Activated T-helper 1 cell treated with Interleukin-2 at 50 U/mL for 16 hours (primary cell): ENCODE measurements at places on chromosomes 4 and X.

DNA sequence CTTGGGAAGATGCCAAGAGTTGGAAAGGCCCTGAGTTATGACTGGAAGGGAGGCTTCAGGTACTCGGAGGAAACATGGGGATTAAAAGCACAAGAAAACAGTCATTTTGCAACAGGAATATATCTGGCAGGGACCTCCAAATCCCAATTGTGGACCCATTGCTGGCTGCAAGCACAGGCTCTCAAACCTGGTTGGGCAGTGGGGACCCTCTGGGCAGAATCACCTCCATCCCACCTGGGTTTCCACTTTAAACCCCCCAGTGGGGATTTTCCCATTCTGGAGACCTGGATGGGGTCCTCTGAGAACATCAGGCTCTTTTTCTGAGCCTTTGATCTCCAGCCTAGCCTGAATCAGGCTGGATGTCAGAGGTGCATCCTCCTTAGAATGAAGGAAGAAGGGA lies 177.8 kb downstream of the ASMT start:
- no peak for DNase-seq

GRCh38 chr4:8198906-8199593 lies at the start of gene SH3TC1:
Gene SH3TC1, plus strand, starts transcription at chr4:8199290. Its CDS starts 5,905 bp downstream, at chr4:8205195.
- peak; percentile 48 for DNase-seq

- DNase-seq, result no peak
Observed at GRCh38 chr4:112848911-112849310, 200.5 kb upstream of the ANK2 start.

DNA sequence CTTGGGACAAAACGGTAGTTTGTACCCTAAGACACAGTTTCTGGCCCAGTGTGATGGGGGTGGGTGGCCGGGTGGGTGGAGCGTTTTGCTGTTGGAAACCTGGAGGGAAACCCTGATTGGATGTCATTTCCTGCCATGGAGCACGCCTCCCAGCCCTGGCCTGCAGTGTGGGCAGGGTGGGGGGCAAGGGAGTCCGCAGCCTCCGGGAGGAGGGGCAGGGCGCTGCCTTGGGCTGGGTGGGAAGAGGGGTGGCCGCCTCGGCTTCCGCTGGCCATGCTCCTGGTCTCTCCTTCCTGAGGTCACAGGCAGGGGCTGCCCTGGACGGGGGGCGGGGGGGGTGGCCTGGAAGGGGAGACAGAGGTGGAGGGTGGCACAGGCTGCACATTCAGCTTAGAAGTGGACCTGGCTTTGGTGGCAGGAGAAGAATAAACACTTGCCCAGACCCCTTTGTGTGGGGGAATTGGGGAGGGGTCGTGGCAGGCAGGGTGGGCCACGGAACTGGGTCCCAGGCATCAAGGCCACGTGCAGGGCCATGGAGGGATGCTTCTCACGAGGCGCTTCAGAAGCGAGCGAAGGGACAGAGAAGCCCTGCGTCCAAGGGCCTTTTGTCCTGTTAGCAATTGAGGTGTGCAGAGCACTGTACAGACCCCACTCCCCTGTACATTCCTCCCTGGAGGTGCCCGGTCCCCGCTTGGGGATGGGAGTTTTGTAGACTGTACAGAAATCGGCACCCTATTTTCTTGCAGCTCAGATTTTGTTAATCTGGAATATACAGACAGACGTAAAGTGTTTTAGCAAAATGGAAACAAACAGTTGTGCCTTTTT lies 6.2 kb downstream of the NAT8L start:
- no peak for DNase-seq

GRCh38 chr4:144578681-144579080 lies 67.3 kb upstream of the HHIP start:
- DNase-seq, result no peak

GRCh38 chr4:22514481-22514880 lies 1.4 kb downstream of the ADGRA3 start:
- no peak for DNase-seq

GRCh38 chr4:125983168-125983567 lies 668.4 kb downstream of the FAT4 start:
- no peak for DNase-seq

GRCh38 chrX:13968198-13968597 lies 61.5 kb downstream of the GEMIN8 start:
- no peak for DNase-seq

DNA sequence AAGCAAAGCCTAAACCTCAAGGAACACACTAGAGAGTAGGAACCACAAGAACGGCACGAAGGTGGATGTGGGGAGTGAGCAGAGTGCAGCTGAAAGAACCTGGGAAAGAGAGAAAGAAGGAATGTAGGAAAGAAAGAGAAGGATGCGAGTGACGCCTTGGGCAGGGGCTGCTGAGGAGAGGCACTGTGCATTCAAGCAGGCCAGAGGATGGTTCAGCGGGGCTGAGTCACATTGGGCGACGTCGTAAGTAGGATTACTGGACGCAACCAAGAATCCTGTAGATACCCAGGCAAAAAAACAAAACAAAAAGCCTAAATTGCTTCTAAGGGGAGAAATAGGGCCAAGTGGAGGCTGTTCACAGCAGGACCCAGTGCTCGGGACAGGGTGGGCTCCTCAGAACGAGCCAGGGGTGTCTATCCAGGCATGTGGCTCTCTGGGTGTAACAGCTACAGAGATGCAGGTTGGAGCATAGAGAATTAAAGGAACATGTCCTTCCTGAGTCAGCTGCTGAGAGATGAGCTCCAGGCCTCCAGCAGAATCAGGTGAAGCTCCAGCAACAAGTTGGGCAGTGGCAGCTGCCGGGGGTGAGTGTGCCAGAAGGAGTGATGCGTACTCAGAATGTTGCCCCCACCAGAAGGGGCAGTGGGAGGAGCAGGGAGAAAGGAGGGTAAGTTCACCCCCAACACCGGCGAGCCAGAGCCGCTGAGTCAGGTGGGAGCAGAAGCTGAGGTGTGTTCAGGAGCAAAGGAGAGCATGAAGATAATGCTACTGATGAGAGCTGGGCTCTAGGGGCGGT lies 38.6 kb downstream of the NELFA start:
- DNase-seq, result no peak

DNA sequence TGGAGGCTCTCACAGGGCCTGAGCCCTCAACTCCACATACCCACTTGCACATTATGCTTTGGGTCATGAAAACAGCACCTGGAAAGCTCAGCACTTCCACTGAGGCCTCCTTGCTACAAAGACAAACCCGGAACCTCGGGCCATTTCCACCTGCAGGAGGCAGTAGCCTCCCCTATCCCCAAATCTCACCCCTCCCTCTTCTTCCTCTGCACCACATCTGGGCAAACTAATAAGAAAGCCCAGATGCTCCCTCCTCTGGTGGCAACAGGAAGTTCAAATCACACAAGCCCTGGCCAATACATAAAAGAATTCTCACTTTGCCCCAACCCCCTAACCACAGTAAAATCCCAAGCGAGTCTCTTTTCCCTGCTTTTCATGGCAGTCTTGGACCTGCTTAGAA lies 136.4 kb downstream of the MAPK10 start:
- no peak for DNase-seq

- DNase-seq, result no peak
Observed at GRCh38 chrX:13381514-13381913, 61.7 kb upstream of the ATXN3L start.

- DNase-seq, result no peak
Observed at GRCh38 chr4:142405695-142406498, 440.2 kb downstream of the INPP4B start.

GRCh38 chr4:131258361-131258760 lies 1890.7 kb upstream of the PCDH10 start:
- DNase-seq, result no peak

DNA sequence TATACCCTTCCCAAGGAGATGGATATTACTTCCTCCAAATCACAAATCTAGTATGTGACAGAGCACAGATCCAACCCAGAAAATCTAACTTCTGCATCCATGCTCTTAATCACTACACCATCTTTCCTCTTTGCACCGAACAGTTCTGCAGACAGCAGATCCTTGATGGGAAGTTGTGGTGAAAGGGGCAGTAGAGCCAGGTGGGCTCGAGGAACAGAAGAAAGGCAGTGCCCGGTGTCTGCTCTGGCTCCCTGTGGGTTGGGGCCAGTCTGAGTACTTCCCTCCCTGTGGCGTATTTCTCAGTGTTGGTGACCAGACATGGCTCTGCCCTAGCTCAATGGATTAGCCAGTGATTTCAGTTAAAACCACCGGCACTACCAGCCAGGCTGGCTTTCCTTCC lies 15.3 kb downstream of the HOPX start:
- DNase-seq, result no peak

DNA sequence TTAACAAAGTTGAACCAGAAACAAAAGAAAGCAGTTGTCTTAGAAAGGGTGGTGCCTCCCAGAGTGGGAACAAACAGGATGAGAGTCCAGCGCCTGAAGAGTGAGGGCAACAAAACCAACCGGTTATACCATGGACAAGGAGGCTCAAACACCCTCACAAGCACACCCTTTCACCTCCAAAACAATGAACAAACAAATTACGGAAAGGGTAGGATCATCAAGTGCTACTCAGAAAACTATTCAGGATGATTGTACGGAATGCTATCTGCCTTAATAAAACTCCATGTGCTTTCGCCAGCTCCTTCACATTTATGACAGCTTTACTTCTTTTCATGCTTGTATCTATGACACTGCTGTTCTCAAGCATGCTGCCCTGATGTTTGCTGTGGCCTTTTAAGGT lies 26.8 kb downstream of the SLC39A8 start:
- no peak for DNase-seq

GRCh38 chrX:39848900-39849299 lies 248.9 kb downstream of the BCOR start:
- DNase-seq, result no peak

DNA sequence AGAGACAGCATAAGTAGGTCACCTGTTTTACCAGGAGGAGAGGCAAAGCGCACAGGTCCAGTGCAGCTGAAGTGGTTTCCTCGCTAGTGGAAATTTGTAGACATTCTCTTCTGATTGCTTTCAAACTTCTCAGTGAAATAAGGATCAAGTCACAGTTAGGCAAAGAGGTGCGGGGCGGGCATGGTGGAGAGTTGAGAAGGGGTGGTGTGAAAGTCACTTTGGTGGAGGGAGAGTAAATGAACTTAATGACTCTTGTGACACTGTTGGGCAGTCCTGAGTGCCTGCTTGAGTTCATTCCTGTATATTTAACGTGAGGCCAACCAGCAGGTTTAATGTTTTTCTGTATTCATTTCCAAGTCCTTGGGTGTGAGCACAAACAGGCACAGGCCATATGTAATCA lies 235.6 kb downstream of the TRIML1 start:
- DNase-seq, result no peak

DNA sequence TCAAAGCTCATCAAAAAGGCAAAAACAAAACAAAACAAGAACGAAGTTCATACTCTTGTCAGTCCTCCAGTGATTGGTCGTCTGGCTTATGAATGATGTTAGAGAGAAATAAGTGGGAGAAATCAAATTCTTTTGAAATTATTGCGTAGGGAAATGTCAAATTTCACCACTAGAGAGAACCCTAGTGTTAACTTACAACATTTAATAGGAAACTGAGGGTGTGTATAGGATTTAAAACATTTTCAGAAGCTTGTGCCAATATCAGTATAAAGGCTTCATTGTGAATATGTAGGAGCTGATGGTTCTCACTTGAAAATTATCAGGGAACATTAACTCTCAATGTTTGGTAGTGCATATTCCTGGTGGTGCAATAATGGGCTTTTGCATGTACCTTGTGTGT lies 17.4 kb downstream of the ADH6 start:
- no peak for DNase-seq

- DNase-seq, result no peak
Observed at GRCh38 chr4:105633241-105633640, 75.2 kb downstream of the INTS12 start.

DNA sequence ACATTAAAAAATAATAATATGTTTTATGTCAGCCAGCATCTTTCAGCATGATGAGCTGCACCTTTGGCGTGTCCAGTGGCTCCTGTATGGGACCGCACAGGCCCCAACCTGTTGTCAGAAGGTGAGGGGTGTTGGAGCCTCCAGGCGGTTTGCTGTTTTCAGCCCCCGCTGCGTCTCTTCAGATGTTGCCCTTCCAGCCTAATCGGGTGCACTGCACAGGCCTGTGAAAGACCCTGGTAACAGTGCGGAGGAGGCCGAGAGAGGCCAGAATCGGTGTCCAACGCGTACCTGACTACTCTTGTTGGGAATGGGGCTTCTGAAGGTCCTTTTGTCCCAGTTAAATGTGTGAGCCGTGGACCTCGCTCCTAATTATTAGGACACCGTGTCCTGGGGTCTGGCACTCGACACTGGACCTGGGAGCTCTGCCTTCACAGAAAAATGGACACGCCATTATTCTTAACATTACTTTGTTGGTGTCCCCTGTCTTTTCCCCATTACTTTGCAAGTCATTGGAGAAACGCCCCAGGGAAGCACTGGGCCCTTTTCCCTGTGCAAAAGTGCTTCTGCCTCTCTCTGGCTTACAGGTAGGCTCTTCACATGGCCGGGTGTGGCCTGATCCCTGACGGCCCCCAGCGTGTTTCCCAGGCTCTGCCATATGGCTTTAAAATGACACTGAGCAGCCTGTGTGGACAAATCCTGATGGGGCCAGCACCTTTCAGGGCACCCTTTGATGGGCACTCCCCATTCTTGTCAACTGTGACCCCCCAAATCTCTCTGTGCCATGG lies 51.2 kb downstream of the TBC1D14 start:
- no peak for DNase-seq

- DNase-seq, result no peak
Observed at GRCh38 chr4:77917601-77918000, 55.0 kb downstream of the MRPL1 start.

DNA sequence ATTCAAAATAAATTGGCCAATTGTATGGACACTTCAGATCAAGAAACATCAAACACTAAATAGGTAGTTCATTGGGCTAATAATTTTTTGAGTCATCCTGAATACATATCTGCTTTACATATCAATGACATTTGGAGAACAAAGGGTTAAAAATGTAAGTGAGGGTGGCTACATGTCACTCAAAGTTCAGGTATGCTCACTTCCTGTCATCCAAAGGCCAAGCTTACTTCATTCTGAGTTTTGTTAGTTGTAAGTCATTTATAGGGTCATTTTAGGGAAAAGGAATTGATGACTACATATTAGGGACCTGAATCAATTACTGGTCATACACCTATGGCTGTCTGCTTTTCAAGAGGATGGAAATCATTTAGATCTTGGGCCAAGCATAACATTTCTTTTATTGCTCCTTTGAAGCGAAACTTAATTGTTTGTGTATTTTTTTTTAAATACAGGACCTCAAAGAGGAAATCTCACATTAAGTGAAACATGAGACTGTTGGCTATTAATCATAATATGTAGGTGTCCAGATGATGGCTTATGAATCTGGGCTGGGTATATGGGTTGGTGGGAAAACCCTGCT lies 119.2 kb upstream of the LEF1 start:
- DNase-seq, result no peak

DNA sequence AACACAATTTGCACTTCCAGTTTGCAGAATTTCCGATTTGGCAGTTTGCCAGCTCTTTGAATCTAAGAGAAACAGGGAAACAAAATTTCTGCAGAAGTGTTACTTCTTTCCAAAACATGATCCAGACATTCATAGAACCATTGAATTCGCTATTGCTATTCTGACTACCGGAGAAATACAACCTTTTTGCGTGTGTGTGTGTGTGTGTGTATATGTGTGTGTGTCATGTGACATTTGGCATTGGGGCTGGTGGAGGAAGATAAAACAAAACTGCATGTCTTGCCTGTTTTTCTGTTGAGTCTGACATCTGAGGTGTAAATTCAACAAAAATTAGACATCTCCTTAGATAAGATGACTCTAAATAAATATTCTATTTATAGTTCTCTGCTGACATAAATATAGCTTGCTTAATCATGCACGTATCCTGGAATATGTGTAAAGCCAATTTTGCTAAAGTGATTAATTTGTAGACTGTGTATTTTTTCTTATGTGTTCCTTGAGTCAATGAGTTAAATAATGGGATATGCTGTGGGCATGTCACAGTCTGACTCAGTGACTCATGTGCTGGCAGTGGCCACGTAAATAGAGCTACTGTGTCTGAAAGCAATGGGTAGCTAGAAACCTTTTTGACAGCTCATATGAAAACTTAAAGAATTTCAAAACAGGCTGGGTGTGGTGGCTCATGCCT lies 98.9 kb downstream of the HPGD start:
- no peak for DNase-seq
